ENCODE measurements at places on chromosomes 2 and 18.
A peak's percentile ranks its signal among the peaks of the same experiment; 100 is the strongest.

DNA sequence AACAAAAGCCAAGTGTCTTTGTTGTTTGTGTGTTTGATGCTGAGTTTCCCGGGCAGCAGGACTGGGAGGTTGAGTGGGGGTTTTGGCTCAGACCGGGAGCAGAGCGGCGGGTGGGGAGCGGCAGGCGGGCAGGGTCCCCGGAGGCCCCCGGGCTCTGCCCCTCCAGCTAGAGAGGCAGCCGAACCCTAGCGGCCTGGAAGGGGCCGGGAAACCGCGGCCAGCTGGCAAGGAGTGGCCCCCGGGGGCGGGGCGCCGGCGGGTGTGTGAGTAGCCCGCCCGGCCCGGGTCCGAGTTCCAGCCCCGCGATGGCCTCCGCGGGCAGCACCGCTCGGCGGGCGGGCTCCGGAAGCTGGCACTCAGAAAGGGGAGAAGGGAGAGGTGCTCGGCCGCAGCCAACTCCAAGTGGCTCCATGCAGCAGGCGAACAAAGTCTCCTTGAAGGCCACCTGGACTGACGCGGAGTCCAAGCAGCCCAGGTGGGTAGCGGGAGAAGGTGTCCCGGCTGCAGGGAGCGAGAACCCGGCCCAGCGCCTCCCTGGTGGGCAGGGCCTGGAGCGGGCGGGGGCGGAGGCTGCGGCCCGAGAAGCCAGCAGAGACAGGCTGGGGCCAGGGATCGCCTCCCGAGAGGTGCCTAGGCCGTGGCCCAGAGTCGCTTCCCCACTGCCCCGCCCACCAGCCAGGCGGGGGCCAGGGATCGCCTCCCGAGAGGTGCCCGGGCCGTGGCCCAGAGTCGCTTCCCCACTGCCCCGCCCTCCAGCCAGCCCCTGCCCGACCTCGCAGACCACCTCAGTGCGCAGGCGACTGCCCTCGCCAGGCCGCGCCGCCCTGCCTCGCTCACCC, at the start of gene ANKRD53:
ANKRD53 (plus strand) TSS at position 290 of the 839 bp plus-strand sequence; CDS start at position 306, 16 bp downstream.
- peak; percentile 74 for DNase-seq

GRCh38 chr2:66494708-66495107, 59.8 kb downstream of the MEIS1 start:
- no peak for DNase-seq

GRCh38 chr2:217736776-217737550, 265.8 kb downstream of the TNS1 start:
- no peak for DNase-seq

GRCh38 chr2:120066800-120067547, 54.1 kb downstream of the EPB41L5 start:
- peak; percentile 93 for DNase-seq

DNA sequence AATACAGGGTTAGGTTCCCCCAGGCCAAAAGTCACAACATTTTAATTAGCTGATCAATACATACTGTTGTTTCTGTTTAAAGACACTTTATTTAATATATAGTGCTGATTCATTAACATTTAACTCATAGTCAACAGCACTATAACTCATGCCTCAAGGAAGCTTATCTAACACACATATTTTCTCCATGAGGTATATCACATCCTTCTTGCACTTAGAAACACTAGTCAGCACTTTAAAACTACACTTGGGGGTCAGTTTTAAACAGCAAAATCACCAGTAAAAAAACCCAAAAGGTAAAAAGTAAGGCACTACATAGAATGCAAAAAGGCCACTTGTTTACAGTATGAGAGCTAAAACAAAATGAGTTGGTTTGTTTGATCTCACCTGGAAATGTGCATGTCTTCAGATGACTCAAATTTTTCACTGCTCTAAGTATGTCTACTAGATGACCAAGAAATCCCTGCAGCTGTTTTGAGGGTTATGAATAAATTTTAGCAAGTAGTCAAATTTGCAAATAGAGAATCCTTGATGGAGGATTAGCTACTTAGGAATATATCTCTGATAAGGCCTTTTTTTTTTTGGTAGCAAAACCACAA, 54.1 kb upstream of the EPB41L5 start:
- no peak for DNase-seq

DNA sequence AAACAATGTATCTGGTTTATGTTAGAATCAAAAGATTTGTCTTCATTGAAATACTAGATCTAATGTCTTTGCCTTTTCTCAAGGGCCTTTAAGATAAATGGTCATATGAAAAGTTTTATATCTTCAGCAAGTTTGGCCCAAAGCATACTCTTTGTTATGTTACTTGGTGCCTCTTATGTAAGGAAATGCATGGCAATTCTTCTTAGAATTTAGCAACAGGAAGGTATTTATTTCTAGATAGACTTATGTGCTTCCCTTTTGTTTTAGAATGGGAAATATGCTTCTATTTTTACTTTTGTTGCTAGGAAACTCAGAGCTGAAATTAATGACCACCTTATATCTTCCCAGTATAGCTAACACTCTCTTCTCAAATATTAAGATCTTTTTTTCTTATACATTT, 117.4 kb upstream of the DLX2 start:
- DNase-seq: no peak

DNA sequence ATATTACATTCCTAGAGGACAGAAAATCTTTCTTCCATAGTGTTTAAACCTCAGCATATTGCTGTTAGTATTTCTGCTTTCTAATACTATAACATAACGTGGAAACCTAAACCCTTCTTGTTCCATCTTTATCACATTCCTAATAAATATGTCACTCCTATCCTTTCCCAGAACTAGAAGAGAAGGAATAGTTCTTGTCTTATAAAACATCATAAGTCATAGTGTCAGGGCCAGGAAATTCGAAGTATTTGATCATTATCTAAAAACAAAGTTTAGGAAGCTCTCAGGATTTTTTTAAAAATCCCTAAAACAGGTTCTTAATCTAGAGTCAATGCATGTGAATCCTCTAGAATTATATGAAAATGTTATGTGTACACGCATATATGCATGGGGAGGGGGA, 2.0 kb downstream of the NHEJ1 start:
- no peak for DNase-seq

- no peak for DNase-seq
Observed at GRCh38 chr18:37138456-37138855, 309.5 kb downstream of the KIAA1328 start.

- peak; percentile 52 for DNase-seq
Observed at GRCh38 chr2:216829533-216829932, 30.3 kb downstream of the TNP1 start.

GRCh38 chr2:128986026-128986715, 667.5 kb upstream of the HS6ST1 start:
- DNase-seq: peak; percentile 27

- no peak for DNase-seq
Observed at GRCh38 chr2:75324861-75325284, 125.6 kb upstream of the TACR1 start.

GRCh38 chr18:48729404-48729803, 190.6 kb downstream of the CTIF start:
- no peak for DNase-seq

- no peak for DNase-seq
Observed at GRCh38 chr18:6576718-6577375, 152.7 kb upstream of the ARHGAP28 start.

DNA sequence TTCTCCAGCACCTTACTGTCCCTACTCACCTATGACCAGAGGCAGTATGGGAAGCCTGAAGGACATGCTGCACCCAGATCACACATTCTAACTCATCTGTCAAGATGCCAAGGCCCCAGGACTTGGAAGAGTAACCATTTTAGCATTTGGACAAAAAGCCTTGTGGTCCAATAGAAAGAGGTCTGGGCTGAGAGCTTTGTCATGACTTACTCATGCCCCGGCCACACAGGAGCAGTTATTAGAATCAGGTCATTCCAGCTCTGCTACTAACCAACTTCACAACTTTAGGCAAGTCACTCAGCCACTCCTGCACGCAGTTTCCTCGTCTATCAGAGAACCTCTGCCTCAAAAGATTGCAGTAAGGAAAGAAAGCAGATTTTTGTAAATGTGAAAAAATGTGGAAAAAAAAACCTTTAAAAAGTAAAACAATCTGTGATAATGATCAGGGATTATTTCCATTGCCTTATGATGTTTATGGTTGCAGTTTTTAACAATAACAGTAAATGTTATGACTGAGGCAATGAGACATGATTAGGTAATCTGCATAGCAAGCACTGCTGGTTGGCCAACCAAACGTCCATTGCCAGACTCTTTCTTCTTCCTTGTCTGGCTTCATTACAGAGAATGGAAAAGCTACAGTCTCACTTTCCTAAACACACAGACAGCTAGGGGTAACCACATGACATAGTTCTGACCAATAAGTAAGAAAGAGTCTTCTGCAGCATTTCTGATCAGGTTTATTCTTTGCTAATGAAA, 255.4 kb upstream of the CHAC2 start:
- DNase-seq: no peak

DNA sequence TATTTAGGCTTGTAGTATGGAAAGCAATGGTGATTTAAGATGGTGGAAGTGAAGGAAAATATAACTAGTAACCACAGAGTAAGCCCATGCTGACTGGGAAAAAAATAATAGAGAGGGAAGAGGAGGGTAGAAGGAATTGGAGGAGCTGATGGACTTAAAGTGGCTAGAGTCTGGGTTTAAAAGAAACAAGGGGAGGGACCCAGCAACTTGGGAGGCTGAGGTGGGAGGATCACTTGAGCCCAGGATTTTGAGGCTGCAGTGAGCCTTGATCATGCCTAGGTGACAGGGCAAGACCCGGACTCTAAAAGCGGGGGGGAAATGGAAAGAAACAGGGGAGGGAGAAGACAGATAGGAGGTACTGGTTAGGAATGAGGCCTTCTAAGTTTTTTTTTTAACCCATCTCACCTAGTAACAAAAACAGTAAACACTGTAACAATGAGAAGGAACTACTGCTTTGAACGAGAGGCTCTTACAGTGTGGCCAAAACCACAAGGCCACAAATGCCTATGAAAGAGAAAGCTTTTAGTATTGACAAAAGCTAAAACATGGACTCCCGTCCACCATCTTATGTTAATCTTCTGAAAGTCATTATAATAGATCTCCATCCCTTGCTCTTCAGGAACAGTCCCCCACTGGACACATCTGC, 26.6 kb downstream of the METTL8 start:
- DNase-seq: no peak

GRCh38 chr2:197216361-197216979, 94.1 kb downstream of the ANKRD44 start:
- no peak for DNase-seq

- DNase-seq: no peak
Observed at GRCh38 chr2:100703739-100704138, 116.2 kb upstream of the NPAS2 start.

- DNase-seq: peak; percentile 82
Observed at GRCh38 chr18:54607213-54608027, 16.4 kb downstream of the DYNAP start.

DNA sequence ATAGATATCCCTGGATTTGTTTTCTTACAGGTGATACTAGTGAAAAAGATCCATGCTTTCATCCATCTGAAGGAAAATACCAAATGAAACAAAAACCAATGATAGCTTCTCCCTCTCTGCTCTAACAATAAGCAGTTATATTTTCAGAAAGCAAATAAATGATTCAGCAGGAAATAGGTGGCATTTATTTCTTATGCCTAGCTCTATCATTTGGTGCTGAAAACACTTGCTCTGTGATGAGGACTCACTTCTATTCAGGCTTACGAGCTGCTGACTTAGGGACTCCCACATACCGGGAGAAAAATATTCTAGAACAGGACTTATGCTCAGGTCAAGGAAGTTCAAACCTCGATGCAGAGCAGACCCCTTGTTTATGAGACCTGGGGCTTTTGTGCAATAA, 142.6 kb downstream of the SETBP1 start:
- DNase-seq: no peak

DNA sequence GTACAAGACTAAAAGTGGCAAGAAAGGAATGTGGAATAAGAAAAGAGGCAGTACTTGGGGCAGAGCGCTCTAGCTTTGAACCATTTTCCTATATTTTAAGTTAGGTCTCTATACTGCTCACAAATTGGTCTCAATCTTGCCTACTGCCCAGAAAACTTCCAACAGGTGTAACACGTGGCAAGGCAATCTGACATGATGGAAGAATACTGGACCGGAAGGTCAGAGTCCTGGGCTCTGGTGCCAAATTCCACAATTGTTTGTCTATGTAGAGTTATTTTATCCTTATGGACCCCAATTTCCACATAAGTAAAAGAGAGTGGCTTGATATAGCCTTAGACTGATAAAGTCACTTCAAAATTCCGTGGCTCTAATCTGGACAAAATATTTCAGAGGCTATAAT, 28.9 kb downstream of the NHEJ1 start:
- DNase-seq: no peak

- no peak for DNase-seq
Observed at GRCh38 chr2:36902385-36903120, 63.8 kb downstream of the STRN start.

DNA sequence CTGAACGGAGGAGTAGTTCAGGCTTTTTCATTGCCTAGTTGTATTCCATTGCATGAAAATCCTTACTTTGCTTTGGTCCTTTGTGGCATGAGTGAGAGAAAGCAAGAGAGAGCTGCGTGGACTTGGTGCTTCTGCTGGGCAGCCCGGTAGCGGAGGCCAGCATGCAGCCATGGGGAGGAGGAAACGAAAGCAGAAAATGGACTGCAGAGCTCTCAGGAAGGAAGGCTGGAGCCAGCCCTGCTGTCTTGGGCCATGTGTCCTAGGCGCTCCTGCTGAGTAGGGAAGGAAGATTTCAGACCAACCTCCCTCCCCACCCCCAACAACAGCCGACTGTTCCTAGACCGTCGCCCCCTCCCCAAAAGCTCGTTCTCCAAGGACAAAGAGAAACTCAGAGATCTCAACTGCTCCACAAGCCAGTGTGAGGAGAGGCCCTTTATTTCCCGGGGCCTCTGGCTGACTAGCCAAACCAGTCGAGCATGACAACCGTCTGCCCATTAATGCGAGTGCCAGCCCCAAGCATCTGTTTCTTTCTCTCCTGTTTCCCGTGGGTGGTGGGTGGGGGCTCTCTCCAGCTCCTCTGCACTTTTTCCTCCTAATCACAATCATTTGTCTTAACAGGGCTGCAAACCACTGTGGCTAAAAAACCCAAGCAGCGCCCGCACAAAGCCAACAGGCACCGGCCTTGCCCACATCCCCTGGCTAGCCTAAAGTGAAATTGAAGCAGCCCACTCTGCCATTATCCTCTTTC, 66.8 kb upstream of the FZD7 start:
- DNase-seq: peak; percentile 3

DNA sequence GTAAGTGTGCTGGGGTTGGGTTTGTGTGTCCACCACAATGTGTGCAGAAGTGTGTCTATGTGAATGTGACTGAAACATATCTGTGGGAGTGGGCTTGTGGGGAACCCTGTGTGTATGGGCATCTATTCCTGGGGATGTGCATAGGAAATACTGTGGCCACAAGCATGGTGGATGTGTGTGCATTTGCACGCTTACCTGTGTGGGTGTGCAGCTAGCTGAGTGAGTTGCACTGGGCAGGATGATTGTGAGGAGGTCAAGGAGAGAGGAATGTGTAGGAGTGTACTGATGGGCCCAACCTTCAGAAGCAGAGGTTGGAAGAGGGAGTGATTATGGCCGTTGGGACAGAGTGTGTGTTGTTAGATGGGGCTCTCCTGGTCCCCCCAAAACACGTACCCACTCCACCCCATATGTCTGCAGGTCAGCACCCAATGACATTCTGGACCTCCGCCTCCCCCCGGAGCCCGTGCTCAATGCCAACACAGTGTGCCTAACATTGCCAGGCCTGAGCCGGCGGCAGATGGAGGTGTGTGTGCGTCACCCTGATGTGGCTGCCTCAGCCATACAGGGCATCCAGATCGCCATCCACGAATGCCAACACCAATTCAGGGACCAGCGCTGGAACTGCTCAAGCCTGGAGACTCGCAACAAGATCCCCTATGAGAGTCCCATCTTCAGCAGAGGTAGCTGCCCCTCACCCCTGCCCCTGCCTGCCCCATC, 1.2 kb downstream of the WNT10A start:
- DNase-seq: no peak
